ENCODE measurements at places on chromosomes 4 and X.

- DNase-seq = no peak
Measured at GRCh38 chr4:14809203-14809602, 193.1 kb upstream of the CPEB2 start.

GRCh38 chr4:5746829-5747737 lies 36.1 kb downstream of the EVC start:
- no peak for DNase-seq

DNA sequence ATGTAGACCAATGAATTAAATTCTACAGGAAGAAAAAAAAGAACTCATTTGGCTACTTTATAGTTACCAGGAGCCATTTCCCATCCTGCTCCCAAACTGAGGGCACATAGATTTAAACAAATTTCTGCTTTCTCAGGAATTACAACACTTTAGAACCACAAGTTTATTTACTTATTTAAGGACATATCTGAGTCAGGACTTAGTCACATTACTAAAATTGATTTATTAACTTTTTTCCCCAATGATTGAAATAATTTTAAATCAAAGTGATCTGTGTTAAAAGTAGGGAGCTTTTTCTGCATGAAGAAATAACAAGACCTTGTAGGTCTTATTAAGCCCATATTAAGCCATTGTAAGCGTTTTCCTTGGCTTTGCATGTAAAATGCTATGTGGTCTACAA lies 291.0 kb upstream of the HAND2 start:
- DNase-seq = no peak

DNA sequence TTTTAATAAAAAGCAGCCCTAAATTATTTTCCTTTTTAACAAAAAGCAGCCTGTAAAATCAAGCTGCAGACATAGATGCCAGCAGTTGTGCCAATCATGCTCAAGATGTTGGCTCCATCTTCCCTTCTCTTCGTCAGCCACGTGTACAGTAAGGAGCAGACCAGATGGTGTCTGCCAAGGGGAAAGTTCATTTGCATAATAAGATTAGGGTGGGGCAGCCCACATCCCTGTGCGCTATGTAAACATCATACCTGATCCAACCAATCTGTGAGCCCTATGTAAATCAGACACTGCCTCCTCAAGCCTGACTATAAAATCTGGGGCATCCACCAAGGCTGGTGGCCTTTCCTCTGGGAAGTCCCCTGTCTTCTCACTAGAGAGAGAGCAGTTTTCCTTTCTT lies 23.1 kb upstream of the C1GALT1C1 start:
- DNase-seq = no peak

- DNase-seq = no peak
Measured at GRCh38 chr4:40840255-40840984, 90.7 kb downstream of the NSUN7 start.

- DNase-seq = no peak
Measured at GRCh38 chr4:53582194-53582593, 9.1 kb downstream of the LNX1 start.

All from KG1 (cell line).